ENCODE measurements at places on chromosomes 2 and 18. TPM values are rescaled to one million over a fixed set of nuclear protein-coding genes. Genes with fewer than 3 reads are reported as not detected.

DNA sequence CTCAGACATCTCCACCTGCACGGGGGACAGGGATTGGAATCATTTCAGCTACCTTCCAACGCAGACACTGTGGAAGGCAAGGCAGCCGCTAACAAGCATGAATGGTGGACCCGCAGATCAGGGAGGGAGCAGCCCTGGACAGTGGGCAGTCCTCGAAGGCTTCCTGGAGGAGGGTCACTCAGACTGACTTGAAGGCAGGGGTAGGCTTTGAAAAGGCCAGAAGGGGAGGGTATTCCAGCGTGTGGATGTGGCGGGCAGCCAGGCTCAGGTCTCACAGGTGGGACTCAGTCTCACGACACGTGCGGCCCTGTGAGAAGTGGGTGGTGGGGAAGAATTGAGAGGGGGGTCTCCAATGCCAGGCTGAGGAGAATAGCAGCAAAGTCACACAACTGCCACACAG, 29.9 kb downstream of the DYSF start:
- H3K27ac ChIP-seq, result no peak overlapping the region
- no peaks in the 10 kb centered on the region for H3K4me1 ChIP-seq
- no peak for DNase-seq
- no peaks in the 10 kb centered on the region for H3K36me3 ChIP-seq
- H3K27me3 ChIP-seq, result peaks cover 2% of the 10 kb centered on the region
- no peak overlapping the region for H3K4me3 ChIP-seq

DNA sequence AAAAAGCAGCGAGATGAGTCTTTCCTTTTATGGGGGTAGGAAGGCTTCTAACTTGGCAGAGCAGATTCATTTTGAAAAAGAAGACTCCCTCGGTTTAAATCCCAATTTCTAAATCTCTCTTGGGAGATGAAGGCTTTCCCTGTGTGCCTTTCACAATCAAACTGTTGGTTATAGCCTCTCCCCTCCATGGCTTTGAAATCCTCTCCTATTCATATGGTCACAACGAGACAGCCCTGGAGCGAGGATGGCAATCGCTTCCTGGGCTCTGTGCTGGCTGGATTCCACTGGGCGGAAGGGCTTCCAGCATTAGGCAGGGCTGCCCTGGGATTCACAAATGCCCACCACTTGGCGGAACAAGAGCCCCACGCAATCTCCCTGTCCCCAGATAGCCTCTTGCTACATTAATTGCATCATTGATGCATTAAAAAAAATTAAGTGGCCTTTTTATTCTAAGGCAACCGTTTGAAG, 1.6 kb downstream of the CAVIN2 start:
- no peak for DNase-seq
- no peak overlapping the region for H3K27ac ChIP-seq
- no peak overlapping the region for H3K4me3 ChIP-seq
- H3K27me3 ChIP-seq, result peaks cover 11% of the 10 kb centered on the region
- H3K36me3 ChIP-seq, result no peaks in the 10 kb centered on the region

The SERPINB4 gene
- not detected for total RNA-seq

GRCh38 chr18:51666763-51667191, 469.3 kb upstream of the MEX3C start:
- peaks cover 18% of the 10 kb centered on the region for H3K27me3 ChIP-seq
- H3K4me3 ChIP-seq, result no peak overlapping the region
- no peak for DNase-seq
- no peaks in the 10 kb centered on the region for H3K36me3 ChIP-seq
- H3K27ac ChIP-seq, result no peak overlapping the region
- peaks cover 4% of the 10 kb centered on the region for H3K4me1 ChIP-seq

The ATP8B1 gene
- 0.42 TPM for total RNA-seq

DNA sequence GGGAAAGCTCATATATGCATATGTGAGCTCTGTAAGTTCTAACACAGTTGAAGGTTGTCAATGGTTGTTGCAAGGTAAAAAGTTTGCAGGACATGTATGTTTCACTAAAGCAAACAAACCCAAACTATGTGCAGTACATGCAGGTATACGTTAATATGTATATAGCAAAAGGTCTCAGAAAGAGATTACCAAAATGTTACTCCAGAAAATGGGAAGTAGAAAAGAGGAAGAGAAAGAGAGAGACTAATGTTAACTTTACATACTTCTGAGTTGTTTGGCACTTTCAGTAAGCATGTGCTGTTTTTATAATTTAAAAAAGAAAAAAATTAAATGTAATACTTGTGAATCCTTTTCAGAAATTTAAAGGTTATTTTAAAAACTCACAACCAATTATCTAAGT, 32.8 kb upstream of the PEX13 start:
- H3K36me3 ChIP-seq, result no peaks in the 10 kb centered on the region
- H3K4me3 ChIP-seq, result peak overlapping the region; percentile 50
- no peaks in the 10 kb centered on the region for H3K27me3 ChIP-seq
- no peak for DNase-seq

DNA sequence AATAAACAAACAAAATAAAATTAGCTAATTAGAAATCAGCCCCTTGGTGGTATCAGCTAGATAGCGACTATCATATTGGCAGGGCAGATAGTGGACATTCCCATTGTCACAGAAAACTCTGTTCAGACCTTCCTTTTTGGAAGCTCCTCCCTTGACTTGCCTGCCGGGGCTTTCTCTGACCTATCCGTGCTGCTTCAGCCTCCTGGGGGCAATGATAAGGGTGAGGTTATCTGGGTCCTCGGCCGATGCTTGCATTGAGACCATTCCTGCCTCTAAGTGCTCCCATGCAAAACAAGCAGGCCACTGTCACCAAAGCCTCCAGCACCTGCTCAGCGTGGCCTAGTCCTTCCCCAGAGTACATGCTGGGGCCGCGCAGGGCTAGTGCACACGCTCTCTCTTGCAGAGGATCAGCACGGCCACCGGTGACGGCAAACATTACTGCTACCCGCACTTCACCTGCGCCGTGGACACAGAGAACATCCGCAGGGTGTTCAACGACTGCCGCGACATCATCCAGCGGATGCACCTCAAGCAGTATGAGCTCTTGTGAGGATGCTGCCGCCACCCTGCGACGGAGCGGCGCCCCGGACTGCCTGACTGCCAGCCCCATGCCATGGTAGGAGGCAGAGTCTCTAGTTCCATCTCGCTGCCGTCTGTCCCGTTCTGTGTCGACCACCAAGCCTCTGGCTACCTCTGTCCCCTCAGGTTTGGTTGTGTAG, 27.4 kb downstream of the MPPE1 start:
- H3K27me3 ChIP-seq, result no peaks in the 10 kb centered on the region
- peaks cover 22% of the 10 kb centered on the region for H3K36me3 ChIP-seq
- peak overlapping the region; percentile 46 for H3K27ac ChIP-seq
- no peak overlapping the region for H3K4me3 ChIP-seq
- no peak for DNase-seq

DNA sequence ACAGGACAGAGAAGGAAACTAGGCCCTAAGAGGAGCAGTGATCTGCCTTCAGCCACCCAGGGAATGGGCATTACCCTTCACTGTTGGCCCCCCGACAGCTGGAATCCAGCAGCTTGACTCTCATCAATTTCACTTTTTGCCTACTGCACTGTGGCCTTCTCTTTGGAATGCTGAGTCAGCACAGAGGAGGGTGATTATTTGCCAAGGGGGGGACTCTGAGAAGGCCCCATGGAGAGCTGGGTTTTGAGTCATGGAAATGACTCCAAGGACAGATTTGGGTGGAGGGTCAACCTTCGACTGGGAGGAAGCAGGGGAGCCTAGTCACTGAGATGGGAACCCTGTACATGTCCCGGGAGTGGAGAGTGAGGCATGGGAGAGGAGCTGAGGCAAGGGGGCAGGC, 38.1 kb upstream of the NTSR2 start:
- H3K27ac ChIP-seq, result peak overlapping the region; percentile 7
- no peaks in the 10 kb centered on the region for H3K27me3 ChIP-seq
- H3K4me1 ChIP-seq, result no peaks in the 10 kb centered on the region
- no peaks in the 10 kb centered on the region for H3K36me3 ChIP-seq
- DNase-seq, result no peak
